ENCODE measurements at places on chromosomes 4 and X.
A peak's percentile ranks its signal among the peaks of the same experiment; 100 is the strongest.

GRCh38 chrX:72479324-72480274, 93.0 kb downstream of the HDAC8 start:
- DNase-seq: no peak

DNA sequence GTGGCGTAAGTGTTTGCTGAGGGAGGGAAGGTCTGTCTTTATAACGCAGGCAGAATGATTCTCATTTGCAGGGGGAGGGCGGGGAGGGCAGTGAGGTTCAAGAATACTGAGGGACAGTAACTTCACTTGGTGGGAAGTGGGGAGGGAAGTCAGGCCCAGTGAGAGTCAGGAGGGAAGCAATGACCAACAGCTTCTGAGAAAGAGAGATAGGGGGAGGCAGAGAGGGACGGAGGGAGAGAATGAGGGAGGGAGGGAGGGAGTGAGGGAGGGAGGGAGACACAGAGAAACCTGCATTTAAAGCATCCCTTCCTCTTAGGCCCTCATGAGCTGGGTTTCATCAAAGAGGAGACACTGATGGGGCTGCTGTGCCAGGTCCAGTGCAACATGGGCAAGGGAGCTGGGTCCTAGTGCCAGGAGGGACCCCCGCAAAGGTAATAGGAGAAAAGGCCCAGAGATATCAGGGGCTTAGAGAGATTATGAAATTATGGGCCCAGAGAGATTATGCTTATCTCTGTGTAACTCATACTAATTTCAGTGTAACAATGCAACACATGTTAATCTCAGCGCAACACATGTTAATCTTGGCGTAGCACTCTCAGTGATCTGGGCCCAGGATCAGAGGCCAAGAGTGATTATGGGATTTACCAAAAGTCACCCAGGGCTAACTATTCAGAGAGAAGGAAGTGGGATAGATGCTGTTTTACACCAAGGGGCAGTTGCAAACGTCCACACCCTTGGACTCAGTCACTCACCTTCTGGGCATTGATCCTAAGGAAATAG, 112.1 kb downstream of the DRD5 start:
- DNase-seq: no peak

DNA sequence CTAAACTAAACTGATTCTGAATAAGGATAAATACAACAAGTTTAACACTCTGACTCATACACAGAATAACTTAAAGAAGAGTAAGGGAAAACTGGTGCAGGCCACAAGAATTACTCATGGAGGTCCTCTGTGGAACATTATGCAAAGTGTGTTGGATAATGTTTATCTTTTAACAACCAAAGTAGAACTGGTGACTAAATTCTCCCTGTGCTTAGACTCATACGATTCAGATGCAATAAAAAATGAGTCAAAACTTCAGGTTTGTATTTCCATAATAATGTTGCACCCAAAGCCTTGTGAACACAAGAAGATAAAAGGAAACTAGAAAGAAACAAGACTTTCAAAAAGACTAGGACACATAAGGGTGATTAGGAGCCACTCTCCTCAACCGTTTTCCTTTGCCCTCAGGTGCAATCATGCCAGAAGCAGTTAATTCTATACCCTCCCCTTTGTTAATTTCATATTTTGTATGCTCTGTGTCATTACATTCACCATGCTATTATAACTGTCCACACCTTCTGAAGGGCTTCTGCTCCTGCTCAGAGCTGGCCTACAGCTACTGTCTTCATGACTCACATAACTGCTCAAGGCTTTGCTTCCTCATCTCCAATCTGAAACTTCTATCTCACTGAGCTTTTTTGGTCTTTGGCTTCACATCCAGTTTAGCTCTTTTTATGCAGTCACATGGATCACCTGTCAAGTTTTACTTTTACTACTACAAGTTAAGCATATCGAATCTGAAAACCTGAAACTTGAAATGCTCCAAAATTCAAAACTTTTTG, 60.2 kb downstream of the KCNIP4 start:
- DNase-seq: no peak

GRCh38 chr4:140065393-140065792, 88.6 kb downstream of the MAML3 start:
- no peak for DNase-seq

DNA sequence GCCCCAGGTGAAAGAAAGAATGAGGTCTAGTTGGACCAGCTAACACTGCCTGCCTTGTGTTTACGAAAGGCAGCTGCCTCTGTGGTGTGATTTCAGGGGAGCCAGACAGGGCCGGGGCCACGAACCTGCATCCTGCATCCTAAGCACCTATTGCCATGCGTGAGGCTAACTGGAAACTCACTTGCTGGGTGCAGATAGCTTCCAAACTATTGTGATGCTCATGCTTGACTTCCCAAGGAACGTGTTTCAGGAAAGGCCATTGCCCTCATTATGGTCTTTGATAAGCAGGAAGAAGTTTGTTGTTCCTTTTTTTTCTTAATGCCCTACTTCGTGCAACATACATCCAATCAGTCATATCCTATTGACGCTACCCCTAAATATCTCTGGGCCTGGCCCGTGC, 2.3 kb upstream of the IRF2 start:
- peak; percentile 19 for DNase-seq

DNA sequence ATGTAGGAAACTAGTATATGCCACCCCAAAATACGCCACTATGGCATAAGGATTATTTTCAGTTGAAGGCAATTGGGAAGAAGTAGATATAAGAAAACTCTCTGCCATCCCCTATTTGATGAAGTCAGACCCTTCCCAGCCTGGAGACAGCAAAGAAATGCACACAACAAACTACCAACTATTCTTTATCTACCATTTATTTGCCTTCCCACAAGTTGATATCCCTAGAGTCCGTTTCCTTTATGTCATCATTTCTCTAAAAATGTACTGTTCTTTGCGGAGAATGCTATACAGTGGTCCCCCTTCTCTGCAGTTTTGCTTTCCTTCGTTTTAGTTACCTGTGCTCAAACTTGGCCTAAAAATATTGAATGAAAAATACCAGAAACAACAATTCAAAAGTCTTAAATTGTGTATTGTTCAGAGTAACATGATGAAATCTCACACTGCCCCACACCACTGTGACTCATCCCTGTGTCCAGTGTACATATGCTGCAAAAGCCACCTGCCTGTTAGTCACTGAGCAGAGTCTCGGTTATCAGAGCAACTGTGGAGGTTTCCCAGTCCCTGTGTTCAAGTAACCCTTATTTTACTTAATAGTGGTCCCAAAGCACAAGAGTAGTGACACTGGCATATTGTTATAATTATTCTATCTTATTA, 152.3 kb downstream of the WDFY3 start:
- no peak for DNase-seq

Measured in activated naive CD4-positive, alpha-beta T cell treated with anti-CD3 and anti-CD28 coated beads, Interleukin-2, amount 50 U/mL, for 16 hours (primary cell).